Umbilical cord (tissue), 2 donors: ENCODE measurements at places on chromosomes 7 and 10.

DNA sequence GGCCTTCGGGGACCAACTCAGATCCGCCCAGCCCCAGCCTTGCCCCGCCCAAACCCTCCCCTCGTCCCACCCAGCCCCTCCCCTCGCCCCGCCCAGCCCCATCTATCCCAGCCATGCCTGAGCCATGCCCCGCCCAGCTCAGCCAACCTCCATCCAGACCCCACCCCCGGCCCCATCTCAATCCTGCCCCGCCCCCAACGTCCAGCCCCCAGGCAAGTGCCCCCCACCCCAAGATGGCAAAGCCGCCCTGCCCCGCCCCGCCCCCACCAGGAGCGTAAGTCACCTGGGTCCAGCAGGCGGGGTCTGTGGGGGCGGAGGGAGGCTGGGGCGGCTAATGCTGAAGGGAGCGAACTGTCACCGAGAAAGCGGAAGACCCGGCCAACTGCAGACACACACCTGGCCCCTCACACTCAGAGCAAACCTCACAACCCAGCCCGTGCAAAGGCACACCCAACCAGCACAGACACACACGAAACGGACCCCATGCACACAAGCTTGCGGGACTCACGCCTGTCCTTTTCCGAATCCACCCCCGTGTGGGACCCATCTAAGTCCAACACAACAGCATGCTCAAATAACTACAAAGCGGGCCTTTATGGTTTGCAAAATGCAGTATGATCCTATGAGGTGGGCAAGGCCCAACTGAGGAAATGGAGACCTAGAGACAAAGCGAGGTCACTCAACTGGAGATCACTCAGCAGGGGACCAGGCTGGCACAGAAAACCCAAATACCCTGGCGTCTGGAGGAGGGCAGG, 11.5 kb upstream of the OGA start:
- peak; percentile 55 for DNase-seq

DNA sequence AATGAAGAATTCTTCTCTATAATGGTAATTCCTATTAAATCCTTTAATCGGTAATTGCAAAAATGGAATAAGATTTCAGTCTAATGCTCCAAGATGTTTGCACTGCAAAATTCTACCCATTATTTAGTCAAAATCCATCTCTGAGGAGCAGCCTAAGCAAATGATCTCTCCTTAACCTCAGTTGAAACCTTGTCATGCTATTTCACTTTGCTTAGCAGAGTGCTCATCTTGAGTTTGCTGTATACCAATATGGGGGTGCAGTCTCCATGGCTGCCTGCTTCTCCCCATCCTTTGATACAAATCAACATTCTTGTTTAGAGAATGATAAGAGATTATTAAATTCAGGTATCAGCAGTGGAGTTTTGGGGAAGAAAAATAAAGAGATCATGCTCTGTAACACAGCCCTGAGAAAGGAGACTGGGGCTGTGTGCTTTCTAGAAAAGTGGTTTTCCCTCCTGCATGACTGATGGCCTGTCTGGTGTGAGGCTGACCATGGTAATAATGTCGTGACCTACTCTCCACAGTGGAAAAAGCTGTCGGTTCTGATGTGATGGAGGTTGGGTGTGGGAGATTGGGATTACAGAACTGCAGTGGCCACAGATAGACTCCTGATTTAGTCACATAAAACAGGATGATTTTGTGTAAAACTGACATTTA, 982.1 kb downstream of the NRG3 start:
- no peak for DNase-seq

DNA sequence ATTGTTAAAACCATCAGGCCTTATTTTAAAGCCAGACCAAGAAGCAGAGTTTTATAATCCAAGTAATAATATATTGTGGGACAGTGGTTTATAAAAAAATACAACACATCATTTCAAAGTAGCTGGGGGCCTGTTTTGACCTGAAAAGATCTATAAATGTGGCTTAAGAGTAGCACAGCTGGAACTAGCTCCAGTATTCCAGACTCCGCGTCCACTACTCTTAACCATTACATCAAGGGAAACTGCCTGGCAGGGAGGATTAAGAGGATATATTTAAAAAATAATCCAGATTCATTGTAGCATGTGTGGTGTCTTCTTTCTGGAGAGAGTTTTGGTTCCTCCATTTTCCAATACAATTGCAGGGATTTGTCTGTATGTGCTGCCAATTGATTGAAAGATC, 67.3 kb downstream of the MET start:
- DNase-seq: peak; percentile 51

GRCh38 chr7:114209968-114210367, 204.6 kb upstream of the FOXP2 start:
- no peak for DNase-seq

DNA sequence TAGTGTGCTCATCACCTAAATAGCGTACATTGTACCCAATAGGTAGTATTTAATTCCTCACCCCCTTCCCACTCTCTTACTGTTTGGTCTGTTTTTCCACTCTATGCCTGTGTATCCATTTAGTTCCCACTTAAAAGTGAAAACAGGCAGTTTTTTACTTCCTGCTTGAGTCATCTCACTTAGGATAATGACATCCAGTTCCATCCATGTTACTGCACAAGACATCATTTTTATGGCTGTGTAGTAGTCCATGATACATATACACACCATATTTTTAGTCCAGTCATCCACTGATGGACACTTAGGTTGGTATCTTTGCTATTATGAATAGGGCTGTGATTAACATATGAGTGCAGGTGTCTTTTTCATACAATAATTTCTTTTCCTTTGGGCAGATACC, 10.1 kb downstream of the STK17A start:
- no peak for DNase-seq

GRCh38 chr7:88090671-88091070, 129.2 kb downstream of the SRI start:
- no peak for DNase-seq

DNA sequence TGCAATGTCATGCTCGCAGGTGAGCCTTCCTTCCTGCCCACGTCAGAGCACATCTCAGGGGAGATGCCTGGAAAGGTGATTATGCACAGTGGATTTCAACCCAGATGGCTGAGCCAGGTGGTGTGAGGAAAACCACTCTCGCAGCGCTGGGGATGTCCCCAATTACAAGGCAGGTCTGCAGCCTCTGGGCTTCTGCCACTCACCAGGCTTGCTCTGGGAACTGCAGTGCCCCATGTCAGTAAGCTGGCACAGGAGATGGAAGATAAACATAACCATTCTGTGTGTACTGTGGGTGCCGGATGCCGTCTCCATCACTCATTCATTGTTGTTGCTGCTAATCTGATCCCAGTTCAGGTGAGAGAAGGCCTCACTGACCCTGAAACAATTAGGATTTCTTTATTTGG, 222.9 kb upstream of the PITRM1 start:
- no peak for DNase-seq

GRCh38 chr7:98156700-98157099, 50.0 kb downstream of the LMTK2 start:
- DNase-seq: no peak

DNA sequence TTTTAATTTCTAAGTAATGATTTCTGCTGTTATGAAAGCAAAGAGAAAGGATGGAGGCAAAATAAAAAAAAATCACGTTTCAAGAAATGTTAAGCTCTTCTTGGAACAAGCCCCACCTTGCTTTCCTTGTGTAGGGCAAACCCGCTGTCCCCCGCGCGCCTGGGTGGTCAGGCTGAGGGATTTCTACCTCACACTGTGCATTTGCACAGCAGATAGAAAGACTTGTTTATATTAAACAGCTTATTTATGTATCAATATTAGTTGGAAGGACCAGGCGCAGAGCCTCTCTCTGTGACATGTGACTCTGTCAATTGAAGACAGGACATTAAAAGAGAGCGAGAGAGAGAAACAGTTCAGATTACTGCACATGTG, 2.4 kb downstream of the ADRB1 start:
- DNase-seq: no peak

DNA sequence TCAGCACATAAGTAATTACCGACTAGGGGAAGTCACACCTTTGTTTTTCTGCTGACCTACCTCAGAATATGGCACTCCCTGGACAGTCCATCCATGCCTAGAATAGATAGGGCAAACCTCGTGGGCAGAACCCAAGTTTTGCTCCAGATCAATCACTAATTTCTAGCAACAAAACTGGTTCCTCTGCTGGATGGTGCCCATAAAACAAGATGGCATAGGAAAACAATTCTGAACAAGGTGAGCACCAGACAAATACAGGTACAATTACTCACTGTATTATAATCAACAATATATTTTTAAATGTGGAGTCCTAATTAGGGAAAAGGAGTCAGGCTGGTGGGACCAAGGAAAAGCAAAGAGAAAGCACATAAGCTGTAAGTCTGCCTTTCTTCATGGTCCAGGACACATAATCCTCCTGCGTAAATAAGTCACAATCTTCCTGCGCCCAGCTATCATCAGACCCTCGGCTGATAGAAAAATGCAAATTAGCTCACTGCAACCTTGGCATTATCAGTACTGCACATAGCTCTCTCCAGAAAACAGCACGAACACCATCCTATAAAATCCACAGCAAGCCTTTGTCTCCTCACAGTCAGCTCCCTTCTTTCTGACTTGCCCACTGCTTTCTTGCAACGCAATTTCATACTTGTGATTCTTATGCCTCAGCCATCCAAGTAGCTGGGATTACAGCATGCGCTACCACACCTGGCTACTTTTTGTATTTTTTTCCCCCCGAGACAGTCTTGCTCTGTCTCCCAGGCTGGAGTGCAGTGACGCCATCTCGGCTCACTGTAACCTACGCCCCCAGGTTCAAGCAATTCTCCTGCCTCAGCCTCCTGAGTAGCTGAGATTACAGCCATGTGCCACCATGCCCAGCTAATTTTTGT, 15.1 kb downstream of the URGCP start:
- DNase-seq: peak; percentile 17

- DNase-seq: no peak
Observed at GRCh38 chr7:11751315-11751714, 80.7 kb downstream of the THSD7A start.

DNA sequence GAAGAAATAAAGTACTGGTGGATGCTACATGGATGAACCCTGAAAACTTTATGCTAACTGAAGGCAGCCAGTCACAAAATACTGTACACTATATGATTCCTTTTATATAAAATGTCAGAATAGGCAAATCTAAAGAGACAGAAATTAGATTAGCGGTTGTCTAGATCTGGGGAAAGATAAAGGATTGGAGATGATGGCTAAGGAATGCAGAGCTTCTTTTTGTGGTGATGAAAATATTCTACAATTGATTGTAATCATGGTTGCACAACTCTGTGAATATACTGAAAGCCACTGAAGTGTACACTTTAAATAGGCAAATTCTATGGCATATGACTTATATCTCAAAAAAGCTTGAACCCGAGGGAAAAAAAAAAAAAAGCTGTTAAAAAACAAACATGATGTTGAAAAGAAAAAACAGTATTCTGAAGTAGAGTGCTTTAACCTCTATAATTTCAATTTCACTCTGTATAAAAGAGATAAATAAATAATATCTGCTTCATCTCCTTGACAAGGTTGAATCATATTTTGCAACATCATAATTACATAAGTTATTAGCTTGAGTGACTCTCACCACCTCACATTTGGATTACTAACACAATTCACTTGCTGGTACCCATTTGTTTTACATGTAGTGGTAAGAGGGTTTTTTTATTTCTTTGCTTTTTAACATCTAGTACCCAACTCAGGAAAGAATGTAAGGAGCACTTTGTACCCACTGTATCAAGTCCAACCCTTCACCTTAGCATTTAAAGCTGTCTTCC, 2.8 kb upstream of the GNAI1 start:
- no peak for DNase-seq

DNA sequence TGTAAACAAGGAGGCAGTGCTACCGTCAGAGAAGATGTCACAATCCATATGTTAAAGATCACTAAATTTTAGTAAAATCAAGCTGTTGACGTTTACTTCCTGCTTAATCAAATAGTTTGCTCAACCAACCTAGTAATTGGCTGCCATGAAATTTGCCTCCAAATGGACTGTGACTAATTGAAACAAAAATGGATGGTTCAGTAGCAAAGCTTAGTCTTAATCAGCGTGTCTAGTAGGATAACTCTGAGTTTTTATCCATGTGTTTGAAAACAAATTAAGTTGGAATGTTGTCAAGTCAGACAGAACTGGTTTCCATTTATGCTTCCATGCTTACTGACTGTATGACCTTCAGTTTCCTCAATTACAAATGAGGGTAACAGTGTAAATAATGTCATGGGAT, 1456.7 kb upstream of the CELF2 start:
- no peak for DNase-seq

DNA sequence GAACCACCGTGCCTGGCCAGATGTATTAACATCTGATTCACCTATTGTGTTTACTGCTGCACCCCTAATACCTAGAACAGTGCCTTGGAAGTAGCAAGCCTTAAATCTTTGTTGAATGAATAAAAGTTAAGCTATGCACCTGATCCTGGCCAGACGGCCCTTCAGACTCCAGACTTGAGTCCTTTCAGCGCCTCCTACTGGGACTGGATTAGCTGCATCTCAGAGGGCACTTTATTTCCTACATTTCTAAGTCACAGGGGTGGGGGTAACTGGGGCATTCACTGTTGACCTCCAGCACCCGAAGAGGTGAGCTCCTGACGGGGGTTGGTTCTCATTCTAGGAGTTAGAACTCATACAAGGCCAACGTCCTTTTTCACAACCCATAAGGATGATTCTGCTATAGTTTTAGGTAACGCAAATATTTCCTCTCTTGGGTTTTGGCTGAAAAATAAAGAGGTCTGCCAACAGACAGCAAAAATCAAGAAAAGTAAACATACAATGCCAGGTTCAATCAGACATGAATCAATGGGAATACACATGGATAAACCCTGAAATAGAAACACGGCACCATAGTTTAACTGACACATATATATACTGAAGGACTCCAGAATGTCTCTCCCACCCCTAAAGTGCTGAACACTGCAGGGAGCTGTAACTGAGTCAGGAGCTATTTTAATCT, 48.0 kb upstream of the DLG5 start:
- no peak for DNase-seq
